ENCODE measurements at places on chromosomes 12 and 14. TPM values are rescaled to one million over a fixed set of nuclear protein-coding genes. Genes with fewer than 3 reads are reported as not detected.

GRCh38 chr14:55773984-55774545 is 194.1 kb downstream of the KTN1 start:
- DNase-seq: no peak
- H3K4me1 ChIP-seq: peaks cover 4% of the 10 kb centered on the region
- no peak overlapping the region for H3K27ac ChIP-seq
- no peaks in the 10 kb centered on the region for H3K36me3 ChIP-seq

DNA sequence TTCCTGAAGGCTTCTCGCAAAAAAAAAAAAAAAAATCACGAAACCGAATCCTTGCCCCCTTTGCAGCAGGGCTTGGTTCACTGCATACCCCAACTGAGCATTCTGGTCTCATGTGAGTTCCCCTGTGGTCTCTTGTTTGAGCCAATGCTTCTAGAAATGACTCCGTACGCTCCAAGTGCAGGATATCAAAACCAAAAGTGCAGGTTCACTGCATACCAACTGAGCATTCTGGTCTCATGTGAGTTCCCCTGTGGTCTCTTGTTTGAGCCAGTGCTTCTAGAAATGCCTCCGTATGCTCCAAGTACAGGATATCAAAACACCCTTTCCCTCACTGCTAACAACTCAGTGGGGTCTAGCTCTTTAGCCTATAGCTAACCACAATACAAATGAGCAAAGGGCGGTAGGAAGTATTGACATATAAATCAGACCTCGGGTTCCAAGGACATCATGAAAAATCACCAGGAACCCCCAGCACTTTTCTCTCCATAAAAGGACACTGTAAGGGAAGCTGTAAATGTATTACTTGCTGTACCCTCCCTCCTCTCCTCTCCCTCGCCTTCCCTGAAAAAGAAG is 206.3 kb upstream of the NOS1 start:
- no peak overlapping the region for H3K27ac ChIP-seq
- no peaks in the 10 kb centered on the region for H3K27me3 ChIP-seq
- H3K36me3 ChIP-seq: no peaks in the 10 kb centered on the region
- H3K4me3 ChIP-seq: no peak overlapping the region

GRCh38 chr12:9134981-9135628 is 19.4 kb upstream of the A2M start:
- DNase-seq: no peak
- no peaks in the 10 kb centered on the region for H3K4me1 ChIP-seq
- H3K27ac ChIP-seq: no peak overlapping the region
- H3K27me3 ChIP-seq: peaks cover 5% of the 10 kb centered on the region
- no peak overlapping the region for H3K4me3 ChIP-seq
- H3K36me3 ChIP-seq: no peaks in the 10 kb centered on the region

GRCh38 chr12:51926064-51926632 is 18.8 kb downstream of the ACVRL1 start:
- peaks cover 4% of the 10 kb centered on the region for H3K27me3 ChIP-seq
- no peak overlapping the region for H3K4me3 ChIP-seq
- DNase-seq: no peak
- H3K27ac ChIP-seq: no peak overlapping the region
- H3K4me1 ChIP-seq: peaks cover 8% of the 10 kb centered on the region

DNA sequence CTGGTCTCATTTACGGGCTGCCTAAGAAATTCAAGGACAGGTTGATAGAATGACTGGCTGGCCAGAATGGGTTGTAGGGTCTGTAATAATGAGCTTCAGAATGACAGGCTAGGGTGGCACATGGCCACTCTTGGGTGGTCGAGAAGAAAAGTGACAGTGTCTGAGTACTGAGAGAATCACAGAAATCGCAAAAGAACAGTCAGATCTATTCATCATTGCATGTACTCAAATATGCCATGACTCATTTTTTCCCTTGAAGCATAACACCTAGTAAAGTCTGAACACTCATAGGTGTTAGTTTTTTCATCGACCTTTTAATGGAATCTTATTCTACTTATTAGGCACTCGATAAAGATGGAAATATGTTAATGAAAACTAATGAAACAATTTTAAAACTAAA is 37.8 kb upstream of the SEL1L start:
- no peaks in the 10 kb centered on the region for H3K36me3 ChIP-seq
- peaks cover 8% of the 10 kb centered on the region for H3K27me3 ChIP-seq
- no peak for DNase-seq
- H3K27ac ChIP-seq: no peak overlapping the region
- no peak overlapping the region for H3K4me3 ChIP-seq

DNA sequence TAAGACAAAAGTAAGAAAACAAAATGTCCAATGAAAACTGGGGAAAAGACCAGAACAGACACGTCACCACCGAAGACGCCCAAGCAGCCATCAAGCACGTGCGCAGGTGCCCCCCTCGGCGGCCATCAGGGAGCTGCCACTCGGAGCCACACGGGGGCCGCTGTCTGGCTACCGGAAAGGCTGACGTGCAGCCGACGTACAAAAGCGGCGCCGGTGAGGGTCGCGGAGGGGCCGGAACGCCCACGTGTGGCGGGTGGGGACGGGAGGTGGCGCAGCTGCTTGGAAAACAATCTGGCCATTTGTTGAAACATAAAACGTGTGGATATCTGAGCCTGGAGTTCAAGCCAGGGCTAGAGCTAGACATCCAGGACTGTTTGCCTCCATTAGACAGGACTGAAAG is 60.7 kb downstream of the GALNT9 start:
- DNase-seq: no peak
- H3K27me3 ChIP-seq: no peaks in the 10 kb centered on the region
- no peak overlapping the region for H3K27ac ChIP-seq
- no peaks in the 10 kb centered on the region for H3K36me3 ChIP-seq
- H3K4me3 ChIP-seq: no peak overlapping the region

GRCh38 chr12:116996093-116996492 is 85.3 kb downstream of the FBXW8 start:
- H3K27me3 ChIP-seq: no peaks in the 10 kb centered on the region
- no peaks in the 10 kb centered on the region for H3K4me1 ChIP-seq
- no peak overlapping the region for H3K27ac ChIP-seq
- no peak overlapping the region for H3K4me3 ChIP-seq

DNA sequence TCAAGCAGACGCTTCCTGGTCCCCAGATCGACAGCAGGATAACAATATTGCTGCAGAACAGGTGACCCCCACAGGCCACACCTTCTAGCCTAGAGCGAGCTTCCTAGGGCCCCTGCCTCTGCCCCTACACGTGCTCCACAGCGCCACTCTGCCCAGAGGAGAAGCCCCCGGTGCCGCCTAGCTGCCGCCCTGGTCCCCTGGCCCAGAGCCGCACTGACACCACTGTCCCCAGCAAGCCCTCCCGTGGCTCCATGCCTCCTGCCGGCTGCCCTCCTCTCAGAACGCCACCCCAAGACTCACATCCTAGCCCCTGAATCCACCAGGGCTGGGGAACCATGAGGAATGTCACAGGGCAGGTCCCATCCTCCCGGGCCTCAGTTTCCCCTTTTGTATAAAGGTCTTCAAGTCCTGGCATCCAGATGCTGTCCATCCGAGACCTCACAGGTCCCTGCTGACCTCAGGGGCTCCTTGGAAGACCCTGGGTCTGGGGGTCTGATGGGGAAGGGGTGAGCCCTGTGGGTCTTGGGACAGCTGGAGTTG is 31.0 kb downstream of the JAG2 start:
- H3K4me3 ChIP-seq: no peak overlapping the region
- no peak for DNase-seq

DNA sequence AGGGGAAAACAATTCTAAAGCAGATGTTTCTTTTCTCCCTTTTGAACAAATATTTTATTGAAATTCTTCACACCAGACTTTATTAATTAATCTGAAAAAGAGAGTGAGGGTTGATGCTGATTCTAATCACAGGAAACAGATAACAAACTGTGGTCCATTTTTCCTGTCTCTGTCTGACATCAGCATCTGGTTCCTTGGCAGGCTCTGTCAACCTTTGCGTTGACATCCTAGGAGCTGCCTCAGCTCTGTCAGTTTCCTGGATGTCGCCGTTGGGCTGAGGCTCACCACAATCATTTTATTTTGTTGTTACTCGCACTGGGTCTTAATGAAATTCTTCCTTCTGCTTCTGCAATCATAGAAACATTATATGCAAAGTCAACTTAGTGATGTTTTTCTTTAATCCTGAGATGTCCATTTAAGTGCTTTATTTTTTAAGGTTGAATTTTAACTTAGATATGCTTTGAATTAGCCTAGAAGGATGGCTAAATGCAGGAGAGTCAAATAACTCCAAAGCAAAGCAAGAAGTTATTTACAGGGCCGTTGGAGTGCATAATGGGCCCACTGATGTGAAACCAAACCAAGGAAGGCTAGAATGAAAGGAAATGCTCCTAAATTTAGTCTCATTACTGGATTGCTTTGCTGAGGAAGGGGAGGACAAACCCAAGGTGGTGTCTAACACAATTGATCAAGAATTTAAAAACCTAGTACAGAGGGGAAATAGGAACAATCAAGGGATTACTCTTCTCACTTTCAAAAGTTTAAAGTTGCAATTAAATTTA is 542.4 kb downstream of the FLRT2 start:
- DNase-seq: no peak
- no peaks in the 10 kb centered on the region for H3K36me3 ChIP-seq
- H3K27me3 ChIP-seq: no peaks in the 10 kb centered on the region
- no peak overlapping the region for H3K27ac ChIP-seq
- H3K4me3 ChIP-seq: no peak overlapping the region

GRCh38 chr12:50016501-50017475 is 8.5 kb downstream of the RACGAP1 start:
- peaks cover 30% of the 10 kb centered on the region for H3K36me3 ChIP-seq
- H3K27ac ChIP-seq: no peak overlapping the region
- H3K27me3 ChIP-seq: no peaks in the 10 kb centered on the region
- peaks cover 31% of the 10 kb centered on the region for H3K4me1 ChIP-seq
- no peak for DNase-seq

DNA sequence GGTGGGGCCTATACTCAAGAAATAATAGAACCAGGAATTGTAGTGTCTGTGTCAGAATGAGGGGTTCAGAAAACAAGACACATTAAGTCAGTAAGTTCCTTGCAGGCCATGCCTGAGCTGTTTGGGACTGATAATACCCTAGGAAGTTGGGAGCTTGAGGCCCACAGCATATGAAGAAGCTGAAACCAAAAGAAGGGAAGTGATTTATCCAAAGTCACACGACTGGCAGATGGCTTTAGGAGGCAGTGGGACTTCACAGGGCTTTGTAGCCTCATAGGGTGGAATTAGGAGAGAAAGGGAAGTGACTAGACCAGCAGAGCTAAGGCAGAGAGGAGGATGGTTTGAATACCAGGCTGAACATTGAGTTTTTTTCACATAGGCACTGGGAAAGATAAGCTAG is 56.6 kb upstream of the SRSF5 start:
- peaks cover 79% of the 10 kb centered on the region for H3K36me3 ChIP-seq
- H3K27me3 ChIP-seq: no peaks in the 10 kb centered on the region

GRCh38 chr14:76779221-76780057 is 18.2 kb downstream of the VASH1 start:
- no peaks in the 10 kb centered on the region for H3K27me3 ChIP-seq
- H3K36me3 ChIP-seq: peaks cover 8% of the 10 kb centered on the region
- DNase-seq: no peak
- peaks cover 39% of the 10 kb centered on the region for H3K4me1 ChIP-seq
- H3K27ac ChIP-seq: peak overlapping the region; percentile 45

GRCh38 chr12:48925304-48926011 is at the start of gene FKBP11:
TSS of gene FKBP11 (minus strand) at chr12:48925492. CDS start at chr12:48925428, 64 bp downstream.
- peaks cover 30% of the 10 kb centered on the region for H3K4me1 ChIP-seq
- H3K36me3 ChIP-seq: peaks cover 34% of the 10 kb centered on the region
- H3K4me3 ChIP-seq: peak within 1 kb of the TSS; percentile 83
- peak; percentile 89 for DNase-seq
- H3K27me3 ChIP-seq: no peaks in the 10 kb centered on the region

- H3K4me3 ChIP-seq: peak overlapping the region; percentile 63
- H3K4me1 ChIP-seq: peaks cover 69% of the 10 kb centered on the region
- H3K27ac ChIP-seq: peak overlapping the region; percentile 98
- H3K36me3 ChIP-seq: peaks cover 33% of the 10 kb centered on the region
- DNase-seq: peak; percentile 71
- no peaks in the 10 kb centered on the region for H3K27me3 ChIP-seq
Measured at GRCh38 chr12:47356129-47356700, 276.5 kb upstream of the AMIGO2 start.

GRCh38 chr12:122834104-122834920 is 945 bp upstream of the HIP1R start:
- H3K27me3 ChIP-seq: peaks cover 24% of the 10 kb centered on the region
- peak; percentile 71 for DNase-seq
- peaks cover 9% of the 10 kb centered on the region for H3K36me3 ChIP-seq
- peak overlapping the region; percentile 80 for H3K27ac ChIP-seq

GRCh38 chr12:126212824-126213223 is 1147.6 kb downstream of the AACS start:
- no peak for DNase-seq
- H3K4me3 ChIP-seq: no peak overlapping the region
- H3K27me3 ChIP-seq: no peaks in the 10 kb centered on the region

GRCh38 chr14:49907186-49907585 is 14.3 kb downstream of the ARF6 start:
- H3K4me3 ChIP-seq: peak overlapping the region; percentile 72
- H3K27ac ChIP-seq: no peak overlapping the region
- no peaks in the 10 kb centered on the region for H3K27me3 ChIP-seq
- no peak for DNase-seq
- H3K36me3 ChIP-seq: peaks cover 9% of the 10 kb centered on the region
- H3K4me1 ChIP-seq: peaks cover 39% of the 10 kb centered on the region

DNA sequence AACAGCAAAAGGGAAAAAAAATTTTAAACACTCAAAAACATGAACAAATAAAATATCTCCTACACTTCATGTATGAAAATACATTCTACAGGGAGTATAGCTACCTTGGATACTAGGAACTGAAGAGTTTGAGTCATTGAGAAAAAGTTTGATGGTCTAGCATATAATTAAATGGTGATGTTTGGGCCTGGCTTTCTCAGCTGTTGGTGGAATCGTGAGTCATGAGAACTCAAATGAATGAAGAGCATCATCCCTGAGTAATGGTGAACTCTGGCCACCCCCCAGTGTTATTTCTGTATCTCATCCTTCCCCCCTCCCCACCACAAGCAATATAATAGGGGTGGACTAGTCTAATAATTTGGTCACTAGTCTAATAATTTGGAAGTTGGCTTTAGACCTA is 6.7 kb upstream of the SLC6A15 start:
- no peak overlapping the region for H3K4me3 ChIP-seq
- no peak overlapping the region for H3K27ac ChIP-seq
- peaks cover 6% of the 10 kb centered on the region for H3K27me3 ChIP-seq
- DNase-seq: no peak
- H3K4me1 ChIP-seq: no peaks in the 10 kb centered on the region

GRCh38 chr14:95335071-95335470 is 15.4 kb upstream of the CLMN start:
- no peak overlapping the region for H3K27ac ChIP-seq
- H3K36me3 ChIP-seq: no peaks in the 10 kb centered on the region
- peaks cover 2% of the 10 kb centered on the region for H3K27me3 ChIP-seq
- DNase-seq: no peak

Gene IFNG-AS1
- total RNA-seq: not detected

Gene PAH
- not detected for total RNA-seq

Gene GPD1
- total RNA-seq: 0.62 TPM

Gene NEUROD4
- total RNA-seq: not detected

Gene KRT5
- not detected for total RNA-seq

Gene TCL1B
- total RNA-seq: not detected

Gene FAM234B
- 8.6 TPM for total RNA-seq

Gene SERPINA9
- total RNA-seq: not detected

Gene PPM1H
- 0.12 TPM for total RNA-seq

Gene LRP1-AS
- total RNA-seq: not detected

Gene HPD
- not detected for total RNA-seq

Gene OTX2
- not detected for total RNA-seq

Gene CLBA1
- total RNA-seq: 2.5 TPM

Gene ERBB3
- 0.14 TPM for total RNA-seq

Gene PRKD1
- total RNA-seq: not detected

Data from activated CD4-positive, alpha-beta T cell treated with anti-CD3 and anti-CD28 coated beads, Interleukin-2, amount 10 ng/mL, durations not matched to agents 24 days and 14 days (primary cell).